ENCODE measurements at places on chromosomes 5 and 9. TPM values are rescaled to one million over a fixed set of nuclear protein-coding genes. Genes with fewer than 3 reads are reported as not detected.

The POU5F2 gene
- 0.29 TPM for total RNA-seq

The OLFML2A gene
- 0.29 TPM for total RNA-seq

The GRIN3A gene
- total RNA-seq = 0.06 TPM

- DNase-seq = no peak
Observed at GRCh38 chr5:111741278-111741677, 15.7 kb downstream of the NREP start.

DNA sequence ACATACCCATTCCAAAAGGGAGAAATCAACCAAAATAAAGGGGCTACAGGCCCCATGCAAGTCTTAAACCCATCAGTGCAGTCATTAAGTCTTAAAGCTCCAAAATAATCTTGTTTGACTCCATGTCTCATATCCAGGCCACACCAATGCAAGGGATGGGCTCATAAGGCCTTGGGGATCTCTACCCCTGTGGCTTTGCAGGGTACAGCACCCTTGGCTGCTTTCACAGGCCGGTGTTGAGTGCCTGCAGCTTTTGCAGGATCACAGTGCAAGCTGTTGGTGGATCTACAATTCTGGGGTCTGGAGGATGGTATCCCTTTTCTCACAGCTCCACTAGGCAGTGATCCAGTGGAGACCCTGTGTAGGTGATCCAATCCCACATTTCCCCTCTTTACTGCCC is 5.0 kb upstream of the SPINK14 start:
- DNase-seq = no peak

- DNase-seq = no peak
Observed at GRCh38 chr5:1204693-1205242, 3.4 kb downstream of the SLC6A19 start.

- no peak for DNase-seq
Observed at GRCh38 chr9:35960039-35960655, 2.2 kb upstream of the OR2S2 start.

- DNase-seq = no peak
Observed at GRCh38 chr5:148476302-148476701, 92.5 kb downstream of the FBXO38 start.

DNA sequence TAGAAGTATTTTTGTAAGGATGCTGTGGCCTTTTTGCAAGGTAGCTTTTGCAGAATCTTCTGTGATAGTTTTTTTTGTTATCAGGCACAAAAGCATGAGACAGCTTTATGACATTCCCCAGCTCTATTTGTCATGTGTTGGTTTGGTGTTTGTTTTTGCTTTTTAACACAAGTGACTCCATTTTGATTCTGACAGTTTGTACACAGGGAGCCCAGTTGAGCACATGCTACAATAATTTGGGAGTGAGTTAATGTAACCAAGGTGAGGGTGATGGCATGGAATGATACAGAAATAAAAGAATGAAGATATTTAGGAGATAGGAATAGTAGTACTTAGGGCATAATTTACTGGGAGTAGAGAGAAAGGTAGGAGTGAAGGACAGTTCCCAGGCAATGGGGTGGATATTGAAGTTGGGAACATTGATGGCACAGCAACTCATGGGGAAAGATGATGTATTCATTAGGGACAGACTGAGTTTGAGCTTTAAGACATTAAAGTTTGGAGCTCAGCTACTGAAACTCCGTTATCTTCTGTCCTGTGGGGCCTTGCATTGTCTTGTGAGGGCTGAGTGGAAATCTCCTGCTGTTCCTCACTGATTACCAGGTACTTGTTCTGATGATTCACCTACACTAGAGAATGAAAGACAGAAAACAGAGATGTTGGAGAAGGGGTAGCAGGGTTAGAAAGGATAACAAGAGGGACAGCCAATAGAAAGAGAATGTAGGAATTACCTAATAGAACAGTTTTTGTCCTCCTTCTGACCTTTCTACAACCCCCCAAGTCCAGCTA is 88.3 kb upstream of the CCDC112 start:
- DNase-seq = no peak

- no peak for DNase-seq
Observed at GRCh38 chr9:131149688-131150053, 24.3 kb downstream of the NUP214 start.

GRCh38 chr5:124847907-124848306 is 101.5 kb upstream of the ZNF608 start:
- no peak for DNase-seq

DNA sequence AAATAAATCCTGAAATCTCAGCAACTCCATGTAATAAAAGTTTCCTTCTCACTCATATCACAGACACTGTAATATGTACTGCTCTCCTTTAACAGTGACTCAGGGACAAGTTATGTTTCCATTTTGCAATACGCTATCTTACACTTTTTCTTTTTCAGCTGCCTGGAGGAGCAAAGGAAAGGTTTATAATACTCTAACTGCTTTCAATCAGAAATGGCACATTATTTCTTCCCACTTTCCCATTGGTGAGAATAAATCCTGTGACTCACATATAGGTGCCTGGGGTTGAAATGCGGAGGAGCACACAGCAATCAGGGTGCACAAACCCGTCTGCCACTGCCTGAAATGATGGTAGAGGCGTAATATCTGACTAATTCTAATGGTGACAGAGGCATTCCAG is 186.6 kb downstream of the HINT1 start:
- DNase-seq = no peak

Measured in right lobe of liver (tissue), 6 donors.